ENCODE measurements at places on chromosomes 12 and 14.

DNA sequence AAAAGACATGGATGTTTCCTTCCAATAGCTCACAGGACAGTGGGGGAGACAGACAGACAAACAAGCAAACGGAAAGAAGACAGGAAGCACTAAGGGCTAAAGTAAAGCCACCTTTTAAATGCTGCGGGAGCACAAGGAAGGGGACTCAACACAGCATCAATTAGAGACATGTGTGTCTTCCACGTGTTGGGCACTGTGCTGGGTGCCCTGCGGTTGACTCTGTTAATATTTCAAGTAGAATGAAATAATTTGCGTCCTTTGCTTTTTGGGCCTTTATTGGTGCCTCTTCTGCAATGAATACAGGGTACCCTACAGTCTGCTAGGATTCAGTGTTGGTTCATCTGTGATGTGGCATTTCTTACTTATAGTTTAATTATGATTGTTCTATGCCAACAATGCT is 90.9 kb upstream of the CPM start:
- no peak for DNase-seq

DNA sequence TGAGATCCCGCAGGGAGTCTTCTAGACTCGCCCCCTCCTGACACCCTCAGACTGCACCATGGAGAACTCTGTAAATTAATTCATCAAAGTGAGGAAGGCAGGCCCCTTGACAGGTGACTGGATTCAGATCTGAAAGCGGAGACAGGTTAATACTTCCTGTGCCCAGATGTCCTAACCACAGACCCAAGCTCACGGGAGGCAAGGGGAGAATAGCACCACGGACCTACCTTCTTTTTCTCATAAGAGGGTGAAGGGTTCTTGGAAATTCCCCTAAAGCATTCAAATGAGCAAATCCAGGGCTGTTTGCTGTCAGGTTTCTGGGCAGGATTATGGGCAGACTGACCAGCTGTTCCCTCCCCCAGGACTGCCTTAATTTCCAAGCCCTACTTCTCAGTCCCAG is 170.0 kb downstream of the ZFP36L1 start:
- no peak for DNase-seq

DNA sequence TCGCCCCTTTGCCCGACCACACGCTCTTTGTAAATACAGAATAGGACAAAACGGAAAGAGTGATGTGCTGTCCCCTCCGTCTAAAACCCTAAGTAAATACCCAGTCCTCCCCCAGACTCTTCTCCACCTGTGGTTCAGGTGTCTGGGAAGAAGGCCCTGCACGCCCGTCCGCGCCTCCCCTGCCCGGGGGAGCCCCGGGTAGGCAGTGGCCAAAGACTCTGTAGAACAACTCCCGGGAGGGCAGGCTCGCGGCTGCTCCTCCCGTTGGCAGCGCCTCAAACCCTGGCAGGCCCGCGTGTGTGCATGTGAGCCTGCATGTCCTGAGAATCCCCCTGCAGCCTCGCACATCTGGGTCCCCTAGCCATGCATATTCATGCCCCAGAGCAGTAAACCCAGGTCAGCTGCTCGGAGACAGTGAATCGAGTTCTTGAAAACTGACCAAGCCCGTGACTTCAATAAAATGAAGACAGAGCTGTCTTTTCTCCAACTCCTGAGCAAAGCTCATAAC is 165.8 kb downstream of the MON2 start:
- no peak for DNase-seq

GRCh38 chr12:59651229-59651920 is 55.5 kb downstream of the SLC16A7 start:
- no peak for DNase-seq

DNA sequence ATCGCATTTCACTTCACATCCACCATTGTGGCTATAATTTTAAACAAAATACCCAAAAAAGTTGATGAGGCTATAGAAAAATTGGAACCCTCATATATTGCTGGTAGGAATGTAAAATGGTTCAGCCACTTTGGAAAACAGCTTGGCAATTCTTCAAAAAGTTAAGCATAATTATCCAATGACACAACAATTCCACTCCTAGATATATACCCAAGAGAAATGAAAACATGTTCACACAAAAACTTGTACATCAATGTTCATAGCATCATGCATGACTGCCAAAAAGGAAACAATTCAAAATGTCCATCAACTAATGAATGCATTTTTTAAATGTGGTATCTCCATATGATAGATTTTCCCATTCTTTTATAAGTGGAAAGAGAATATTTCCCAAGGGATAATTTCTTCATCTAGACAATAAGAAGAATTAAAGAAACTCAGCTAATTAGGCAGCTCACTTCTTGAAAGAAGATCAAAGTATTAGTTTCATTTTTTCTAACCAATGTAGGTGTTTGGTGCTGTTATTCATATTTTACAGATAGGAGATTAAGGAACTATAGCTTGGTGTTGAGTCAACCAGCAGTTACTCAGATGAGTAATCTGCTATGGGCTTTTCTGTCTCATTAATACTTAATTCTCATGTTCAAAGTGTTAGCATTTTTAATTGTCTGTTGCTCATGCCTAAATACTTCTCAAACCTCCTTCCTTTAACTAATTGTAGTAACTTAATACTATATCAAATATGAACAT is 32.8 kb downstream of the YEATS4 start:
- no peak for DNase-seq

GRCh38 chr12:71128191-71128788 is 29.5 kb downstream of the TSPAN8 start:
- DNase-seq = no peak

GRCh38 chr12:132061641-132062430 is 82.3 kb downstream of the DDX51 start:
- no peak for DNase-seq

DNA sequence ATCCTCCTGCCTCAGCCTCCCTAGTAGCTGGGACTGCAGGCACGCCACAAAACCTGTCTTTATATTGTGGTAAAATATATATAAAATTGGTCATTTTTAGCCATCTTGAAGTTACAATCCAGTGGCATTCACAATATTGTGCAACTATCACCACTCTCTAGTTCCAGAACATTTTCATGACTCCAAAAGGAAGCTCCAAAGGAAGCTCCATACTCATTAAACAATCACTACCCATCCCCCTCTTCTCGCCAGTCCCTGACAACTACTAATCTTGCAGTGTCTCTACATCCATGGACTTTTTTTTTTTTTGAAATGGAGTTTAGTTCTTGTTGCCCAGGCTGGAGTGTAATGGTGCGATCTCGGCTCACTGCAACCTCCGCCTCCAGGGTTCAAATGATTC is 3.1 kb downstream of the GCH1 start:
- no peak for DNase-seq

GRCh38 chr14:21070610-21071224 is 613 bp downstream of the ARHGEF40 start:
- peak; percentile 49 for DNase-seq

DNA sequence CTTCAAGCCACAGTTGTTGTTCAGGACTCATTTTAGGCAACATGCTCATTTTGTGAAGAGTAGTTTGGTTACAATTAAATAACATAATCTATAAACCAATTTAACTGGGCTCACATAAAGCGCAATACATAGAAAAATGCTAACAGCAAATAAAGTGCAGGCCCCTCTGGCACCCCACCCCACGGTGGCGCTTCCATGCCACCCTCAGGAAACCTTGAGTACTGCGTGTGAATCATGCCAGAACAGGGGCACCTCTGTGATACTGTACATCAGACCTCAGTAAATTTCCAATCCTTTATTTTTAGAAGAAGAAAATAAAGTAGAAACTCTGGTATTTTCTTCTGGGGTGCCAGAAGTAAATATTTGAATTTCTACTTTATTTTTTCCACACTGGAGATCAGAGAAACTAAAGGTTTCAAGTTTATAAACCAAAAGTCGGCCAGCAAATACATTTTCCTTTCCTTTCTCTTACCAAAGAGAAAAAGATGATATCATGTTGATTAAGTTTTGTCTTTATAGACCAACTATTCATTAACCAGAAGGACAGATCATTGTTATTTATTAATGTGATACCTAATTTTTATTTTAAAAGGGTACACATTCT is 316.8 kb downstream of the PAWR start:
- DNase-seq = peak; percentile 6

DNA sequence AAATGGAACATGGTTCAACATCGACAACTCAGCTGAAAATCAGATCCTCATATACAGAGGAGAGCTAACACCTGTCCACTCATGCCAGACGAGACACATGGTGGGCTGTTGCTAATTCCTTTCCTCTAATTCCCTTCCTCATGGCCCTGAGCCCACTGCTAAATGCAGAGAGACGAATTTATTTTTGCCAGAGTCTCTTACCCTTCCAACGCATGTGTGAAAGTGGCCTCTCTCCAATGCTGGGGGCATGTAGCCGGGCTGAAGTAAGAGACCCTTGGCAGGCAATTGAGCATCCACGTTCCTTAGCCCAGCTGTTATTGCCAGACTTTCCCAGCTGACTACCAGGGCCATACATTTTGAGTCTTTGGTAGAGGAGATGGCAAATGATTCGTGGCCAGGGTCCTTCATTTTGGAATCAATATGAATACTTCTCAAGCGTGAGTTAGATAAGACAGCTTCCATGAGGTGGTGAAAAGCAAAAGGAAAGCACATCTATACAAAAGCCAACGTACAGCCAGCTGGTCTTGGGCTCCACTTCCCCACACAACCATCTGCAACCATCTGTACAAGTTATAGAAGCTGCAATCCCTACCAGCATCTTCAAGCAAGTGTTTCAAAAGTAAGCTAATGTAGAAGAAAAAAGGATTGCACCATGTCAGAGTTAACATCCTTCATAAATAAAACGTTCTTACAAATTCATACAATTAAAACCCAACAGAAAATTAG is 28.6 kb downstream of the CORO1C start:
- DNase-seq = no peak

GRCh38 chr12:30108666-30109065 is 324.9 kb upstream of the TMTC1 start:
- no peak for DNase-seq

DNA sequence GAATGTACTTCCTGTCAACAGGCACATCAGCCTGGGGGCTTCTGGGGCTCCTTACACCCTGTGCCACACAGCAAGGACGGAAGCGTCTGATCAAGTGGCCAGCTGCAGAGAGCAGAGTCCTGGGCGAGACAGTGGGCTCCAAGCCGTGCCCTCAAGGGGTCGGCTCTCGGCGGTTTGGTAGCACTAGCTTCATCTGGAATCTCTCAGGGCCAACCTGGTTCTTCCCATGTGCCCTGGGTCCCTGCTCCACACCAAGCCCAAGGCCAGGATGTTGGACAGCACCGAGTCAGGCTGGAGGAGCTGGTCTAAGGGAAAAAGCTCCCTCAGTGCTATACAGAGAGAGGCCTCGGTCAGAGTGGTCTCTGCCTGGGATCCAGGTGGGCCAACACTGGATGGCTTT is 20.5 kb downstream of the DIO3 start:
- DNase-seq = no peak
